ENCODE measurements at places on chromosomes 13 and 19. TPM values are rescaled to one million over a fixed set of nuclear protein-coding genes. Genes with fewer than 3 reads are reported as not detected.

SHISA2 gene
- 149 TPM for total RNA-seq

CERS1 gene
- 17.7 TPM for total RNA-seq

ABCC4 gene
- total RNA-seq, result 5.2 TPM

WDR88 gene
- total RNA-seq, result not detected

WTIP gene
- total RNA-seq, result 12.0 TPM

CYP2F1 gene
- not detected for total RNA-seq
